ENCODE measurements at places on chromosomes 5 and 9. TPM values are rescaled to one million over a fixed set of nuclear protein-coding genes. Genes with fewer than 3 reads are reported as not detected.

- no peak for DNase-seq
- H3K27me3 ChIP-seq, result no peaks in the 10 kb centered on the region
- no peaks in the 10 kb centered on the region for H3K4me1 ChIP-seq
Measured at GRCh38 chr5:97142521-97143254, at the start of gene LIX1. TSS of gene LIX1 (minus strand) at chr5:97142611. CDS start at chr5:97142576, 35 bp downstream.

DNA sequence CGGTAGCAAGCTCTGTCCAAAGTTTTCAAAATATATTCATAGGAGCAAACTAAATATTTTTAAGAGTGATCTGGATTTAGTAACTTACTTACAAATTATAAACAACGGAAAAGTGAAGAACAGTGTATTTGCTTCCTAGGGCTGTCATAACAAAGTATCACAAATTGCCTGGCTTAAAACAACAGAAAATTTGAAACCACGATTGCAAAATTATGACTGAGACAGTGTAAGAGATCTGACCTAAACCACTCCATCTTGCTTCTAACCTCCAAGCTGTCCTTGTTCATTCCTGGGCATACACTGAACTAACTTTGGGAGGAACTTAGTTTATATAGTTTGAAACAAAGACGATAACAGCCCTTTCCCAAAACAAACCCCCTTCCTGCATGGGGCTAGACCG, 202.0 kb upstream of the CDH6 start:
- H3K36me3 ChIP-seq, result no peaks in the 10 kb centered on the region
- no peaks in the 10 kb centered on the region for H3K4me1 ChIP-seq
- no peak for DNase-seq
- no peak overlapping the region for H3K4me3 ChIP-seq
- H3K27me3 ChIP-seq, result no peaks in the 10 kb centered on the region
- H3K27ac ChIP-seq, result no peak overlapping the region

DNA sequence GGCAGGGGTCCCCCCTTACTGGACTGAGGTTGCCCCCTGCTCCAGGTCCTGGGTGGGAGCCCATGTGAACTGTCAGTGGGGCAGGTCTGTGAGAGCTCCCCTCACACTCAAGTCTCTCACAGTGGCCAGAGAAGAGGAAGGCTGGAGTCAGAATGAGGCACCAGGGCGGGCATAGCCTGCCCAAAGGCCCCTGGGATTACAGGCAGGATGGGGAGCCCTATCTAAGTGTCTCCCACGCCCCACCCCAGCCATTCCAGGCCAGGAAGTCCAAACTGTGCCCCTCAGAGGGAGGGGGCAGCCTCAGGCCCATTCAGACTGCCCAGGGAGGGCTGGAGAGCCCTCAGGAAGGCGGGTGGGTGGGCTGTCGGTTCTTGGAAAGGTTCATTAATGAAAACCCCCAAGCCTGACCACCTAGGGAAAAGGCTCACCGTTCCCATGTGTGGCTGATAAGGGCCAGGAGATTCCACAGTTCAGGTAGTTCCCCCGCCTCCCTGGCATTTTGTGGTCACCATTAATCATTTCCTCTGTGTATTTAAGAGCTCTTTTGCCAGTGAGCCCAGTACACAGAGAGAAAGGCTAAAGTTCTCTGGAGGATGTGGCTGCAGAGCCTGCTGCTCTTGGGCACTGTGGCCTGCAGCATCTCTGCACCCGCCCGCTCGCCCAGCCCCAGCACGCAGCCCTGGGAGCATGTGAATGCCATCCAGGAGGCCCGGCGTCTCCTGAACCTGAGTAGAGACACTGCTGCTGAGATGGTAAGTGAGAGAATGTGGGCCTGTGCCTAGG, at the start of gene CSF2:
Gene CSF2 (plus strand): TSS at position 559 of the 783 bp plus-strand sequence. CDS start 35 bp downstream, at position 594.
- H3K4me1 ChIP-seq, result no peaks in the 10 kb centered on the region
- no peaks in the 10 kb centered on the region for H3K36me3 ChIP-seq
- no peak within 1 kb of the TSS for H3K27ac ChIP-seq
- H3K4me3 ChIP-seq, result no peak within 1 kb of the TSS
- H3K27me3 ChIP-seq, result no peaks in the 10 kb centered on the region
- no peak for DNase-seq

The CTXN3 gene
- not detected for total RNA-seq

DNA sequence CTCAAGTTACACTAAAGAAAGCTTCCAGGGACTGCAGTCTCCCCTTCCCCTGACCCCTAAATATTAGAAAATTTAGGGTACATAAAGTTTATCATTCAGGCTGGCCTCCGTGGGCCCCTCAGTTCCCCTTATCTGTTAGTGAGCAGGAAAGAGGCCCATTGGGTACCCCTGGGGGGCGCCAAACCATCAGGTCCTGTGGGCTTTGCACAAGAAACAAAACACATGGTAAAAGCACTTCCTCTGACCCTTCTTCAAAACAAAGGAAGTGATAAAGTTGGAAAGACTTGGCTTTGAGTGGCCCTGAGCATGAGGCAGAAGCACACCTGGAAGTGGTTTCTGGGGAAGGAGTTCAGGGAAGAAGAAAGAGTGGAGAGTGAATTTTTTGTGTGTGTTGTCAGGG, 213.0 kb downstream of the SMARCA2 start:
- peaks cover 5% of the 10 kb centered on the region for H3K4me1 ChIP-seq
- DNase-seq, result peak; percentile 60
- no peaks in the 10 kb centered on the region for H3K36me3 ChIP-seq
- no peak overlapping the region for H3K27ac ChIP-seq

The CDC20B gene
- not detected for total RNA-seq

The PCDHGA3 gene
- total RNA-seq, result 1.5 TPM

GRCh38 chr9:123757547-123757946, 172.4 kb downstream of the DENND1A start:
- no peak for DNase-seq
- H3K4me3 ChIP-seq, result no peak overlapping the region
- no peaks in the 10 kb centered on the region for H3K4me1 ChIP-seq
- H3K27ac ChIP-seq, result no peak overlapping the region
- no peaks in the 10 kb centered on the region for H3K27me3 ChIP-seq

DNA sequence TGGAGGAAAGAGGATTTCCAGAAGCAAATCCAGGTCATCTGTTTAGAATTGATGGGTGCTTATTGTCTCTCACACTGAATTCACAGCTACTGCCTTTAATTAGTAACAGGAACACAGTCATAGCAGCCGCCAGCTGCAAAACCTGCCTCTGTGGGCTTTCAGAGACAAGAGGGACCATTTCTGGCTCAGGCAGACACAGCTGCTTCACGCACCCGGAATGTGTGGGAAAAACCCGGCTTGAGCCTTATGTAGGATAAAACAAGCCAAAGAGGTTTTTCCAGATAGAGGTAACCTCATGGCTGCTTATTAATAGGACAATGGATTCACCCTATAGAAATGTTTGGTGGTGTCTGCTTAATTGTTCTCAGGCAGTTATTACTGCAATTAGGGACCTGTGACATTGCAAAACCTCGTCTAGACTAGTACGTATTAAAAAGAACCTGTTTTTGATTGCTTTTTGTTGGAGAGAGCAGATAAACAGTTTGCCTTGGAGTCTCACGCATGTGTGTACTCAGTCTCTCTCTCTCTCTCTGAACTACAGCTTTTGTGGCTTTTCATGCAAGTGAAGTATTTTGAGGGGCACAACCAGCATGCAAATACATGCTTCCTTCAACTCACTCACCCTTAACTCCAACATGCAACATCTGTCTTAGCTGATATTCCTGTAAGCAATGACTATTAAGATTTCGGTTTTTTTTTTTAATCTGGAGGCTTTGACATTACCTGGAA, 302.7 kb downstream of the PLK2 start:
- H3K27me3 ChIP-seq, result no peaks in the 10 kb centered on the region
- no peak overlapping the region for H3K27ac ChIP-seq
- no peak overlapping the region for H3K4me3 ChIP-seq
- H3K4me1 ChIP-seq, result no peaks in the 10 kb centered on the region
- H3K36me3 ChIP-seq, result no peaks in the 10 kb centered on the region

DNA sequence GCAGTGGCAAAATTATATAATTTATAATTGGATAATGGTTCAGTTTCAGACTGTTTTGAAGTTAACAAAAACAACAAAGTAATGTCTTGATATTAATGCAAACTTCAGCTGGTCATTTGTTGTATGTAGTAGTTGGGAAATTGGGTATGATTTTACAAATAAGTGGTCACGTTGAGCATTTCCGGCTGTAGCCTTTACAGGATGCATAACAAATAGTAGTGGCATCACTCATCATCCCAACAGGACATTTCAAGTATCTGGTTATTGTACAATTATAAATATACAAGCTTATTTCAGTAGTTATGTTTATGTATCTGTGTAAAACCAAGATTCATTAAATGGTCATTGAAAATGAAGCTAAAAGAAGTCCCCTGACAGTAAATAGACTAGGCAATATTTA, 72.9 kb downstream of the SMIM15 start:
- H3K27me3 ChIP-seq, result no peaks in the 10 kb centered on the region
- H3K4me3 ChIP-seq, result no peak overlapping the region
- H3K4me1 ChIP-seq, result no peaks in the 10 kb centered on the region
- no peaks in the 10 kb centered on the region for H3K36me3 ChIP-seq
- no peak for DNase-seq
- no peak overlapping the region for H3K27ac ChIP-seq

The FAT2 gene
- total RNA-seq, result 0.06 TPM

The CCDC183 gene
- 2.7 TPM for total RNA-seq

The SLC25A2 gene
- total RNA-seq, result 0.69 TPM

DNA sequence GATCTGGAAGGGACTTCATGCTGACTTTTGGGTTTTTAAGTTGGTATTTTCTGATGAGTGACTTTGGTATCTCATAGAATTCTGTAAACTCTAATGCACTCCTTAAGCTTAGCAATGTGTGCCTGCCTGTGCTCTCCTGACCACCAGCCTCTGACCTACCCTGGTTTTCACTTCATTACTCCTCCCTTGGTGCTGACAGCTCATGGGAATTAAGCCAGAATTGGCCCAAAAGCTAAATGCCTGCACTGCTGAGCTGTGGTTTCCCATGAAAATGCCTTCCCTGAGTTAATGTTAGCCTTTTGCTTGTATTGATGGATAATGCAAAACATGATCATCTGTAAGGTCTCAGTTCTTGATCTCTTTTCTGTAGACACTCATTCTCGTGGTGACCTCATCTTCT, 308.0 kb downstream of the DOCK8 start:
- no peak overlapping the region for H3K27ac ChIP-seq
- no peak for DNase-seq
- H3K36me3 ChIP-seq, result no peaks in the 10 kb centered on the region
- H3K4me3 ChIP-seq, result no peak overlapping the region
- H3K4me1 ChIP-seq, result peaks cover 25% of the 10 kb centered on the region

DNA sequence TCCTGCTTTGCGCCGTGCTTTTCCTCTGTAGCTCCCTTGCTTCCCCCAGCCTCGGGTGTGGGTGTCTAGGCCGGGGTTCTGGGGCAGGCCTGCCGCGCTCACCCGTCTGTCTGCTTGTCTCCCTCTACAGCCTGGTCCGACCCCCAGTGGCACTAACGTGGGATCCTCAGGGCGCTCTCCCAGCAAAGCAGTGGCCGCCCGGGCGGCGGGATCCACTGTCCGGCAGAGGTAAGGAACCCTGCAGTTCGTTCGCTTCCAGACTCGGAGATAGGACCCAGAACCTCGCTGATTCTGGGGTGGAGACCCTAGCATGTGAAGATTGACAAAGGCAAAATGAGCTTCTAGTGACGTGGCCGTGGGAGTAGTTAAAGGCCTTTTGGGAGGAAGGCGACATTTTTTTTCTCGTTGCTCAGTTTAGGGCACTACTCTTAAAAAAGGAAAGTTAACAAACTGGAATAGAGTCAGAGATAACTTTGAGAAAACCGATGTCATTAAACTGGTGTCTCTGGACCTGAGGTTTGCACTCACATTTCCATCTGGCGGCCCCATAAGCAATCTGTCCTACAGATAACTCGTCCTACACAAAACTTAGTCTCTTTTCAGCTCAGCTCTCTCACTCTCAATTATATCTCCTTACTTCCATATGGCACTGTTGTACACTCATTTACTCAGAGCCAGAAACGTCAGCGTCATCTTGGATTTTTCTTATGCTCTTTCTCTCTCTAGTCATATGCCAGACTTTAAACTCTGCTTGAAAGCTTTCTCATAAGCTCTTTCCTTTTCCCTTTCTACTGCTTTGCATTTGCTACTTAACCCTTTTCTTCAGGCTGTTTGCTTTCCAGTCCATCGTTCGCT, 561 bp downstream of the SEC61B start:
- peaks cover 16% of the 10 kb centered on the region for H3K4me1 ChIP-seq
- H3K27me3 ChIP-seq, result no peaks in the 10 kb centered on the region
- H3K4me3 ChIP-seq, result peak overlapping the region; percentile 89

The MOB3B gene
- 5.7 TPM for total RNA-seq

GRCh38 chr5:54178207-54178606, 132.2 kb downstream of the ARL15 start:
- no peaks in the 10 kb centered on the region for H3K27me3 ChIP-seq
- no peaks in the 10 kb centered on the region for H3K36me3 ChIP-seq
- H3K4me3 ChIP-seq, result no peak overlapping the region
- DNase-seq, result no peak
- H3K4me1 ChIP-seq, result no peaks in the 10 kb centered on the region

DNA sequence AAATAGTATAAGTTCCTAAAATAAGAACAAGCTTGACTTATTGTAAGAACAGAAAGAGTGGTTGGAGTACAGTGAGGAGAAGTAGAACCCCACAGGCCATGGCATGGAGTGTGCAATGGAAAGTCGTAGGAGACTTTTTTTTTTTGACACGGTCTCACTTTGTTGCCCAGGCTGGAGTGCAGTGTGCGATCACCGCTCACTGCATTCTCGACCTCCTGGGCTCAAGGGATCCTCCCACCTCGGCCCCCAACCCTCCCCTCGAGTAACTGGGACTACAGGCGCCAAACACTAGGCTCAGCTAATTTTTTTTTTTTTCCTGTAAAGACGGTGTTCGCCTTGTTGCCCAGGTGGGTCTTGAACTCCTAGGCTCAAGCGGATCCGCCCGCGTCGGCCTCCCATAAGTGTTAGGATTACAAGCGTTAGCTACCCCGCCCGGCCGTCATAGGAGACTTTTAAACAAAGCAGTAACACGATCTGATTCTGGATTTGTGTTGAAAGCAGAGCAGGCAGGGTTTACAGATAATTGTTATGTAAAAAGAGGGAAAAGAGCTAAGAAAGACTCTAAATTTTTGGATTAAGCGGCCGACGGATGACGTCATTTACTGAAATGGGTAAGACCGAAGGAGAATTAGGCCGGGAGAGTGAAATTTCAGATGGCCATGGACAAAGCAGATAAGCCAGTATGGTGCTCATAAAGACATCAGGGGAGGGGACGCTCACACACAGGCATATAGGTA, 752 bp downstream of the TSTD2 start:
- peak overlapping the region; percentile 97 for H3K27ac ChIP-seq
- DNase-seq, result peak; percentile 48
- no peaks in the 10 kb centered on the region for H3K27me3 ChIP-seq
- peak overlapping the region; percentile 78 for H3K4me3 ChIP-seq

The WASHC1 gene
- 11.5 TPM for total RNA-seq

GRCh38 chr9:78515108-78515507, 218.2 kb downstream of the PSAT1 start:
- H3K4me3 ChIP-seq, result no peak overlapping the region
- H3K27me3 ChIP-seq, result no peaks in the 10 kb centered on the region
- H3K4me1 ChIP-seq, result no peaks in the 10 kb centered on the region
- no peaks in the 10 kb centered on the region for H3K36me3 ChIP-seq
- no peak for DNase-seq

DNA sequence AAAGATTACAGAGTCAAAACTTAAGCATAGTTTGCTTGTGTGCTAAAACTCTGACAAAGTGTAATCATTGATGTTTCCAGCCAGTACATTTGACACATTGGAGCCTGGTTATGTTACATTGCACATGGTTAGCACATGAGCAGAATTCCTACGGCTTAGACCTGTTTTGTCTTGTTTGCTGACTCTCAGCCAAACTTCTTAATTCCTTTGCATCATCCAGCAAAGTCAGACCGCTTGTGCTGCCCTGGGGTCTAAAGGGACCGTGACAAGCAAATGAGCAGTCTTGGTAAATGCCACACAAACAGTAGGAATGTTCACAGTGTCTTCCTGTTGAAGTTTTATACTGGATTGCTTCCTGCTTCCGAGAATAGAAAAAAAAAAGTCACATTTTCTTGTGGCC, 72.0 kb upstream of the ENTREP1 start:
- peaks cover 57% of the 10 kb centered on the region for H3K36me3 ChIP-seq
- no peak for DNase-seq
- H3K4me3 ChIP-seq, result no peak overlapping the region
- no peak overlapping the region for H3K27ac ChIP-seq

All from pancreas (tissue), 10 donors.